ENCODE measurements at places on chromosomes 3 and 15.

- no peak for DNase-seq
Observed at GRCh38 chr15:69979783-69980182, 117.9 kb downstream of the TLE3 start.

GRCh38 chr3:160587105-160587504, 21.7 kb upstream of the KPNA4 start:
- no peak for DNase-seq

- no peak for DNase-seq
Observed at GRCh38 chr3:117958027-117958426, 1076.6 kb downstream of the IGSF11 start.

GRCh38 chr3:171688002-171688401, 122.3 kb downstream of the PLD1 start:
- no peak for DNase-seq

GRCh38 chr3:108406661-108407206, 103.7 kb downstream of the MYH15 start:
- DNase-seq, result peak; percentile 74

- no peak for DNase-seq
Observed at GRCh38 chr3:49445391-49445790, 16.3 kb upstream of the NICN1 start.

- peak; percentile 35 for DNase-seq
Observed at GRCh38 chr3:174986685-174987084, 127.6 kb downstream of the NAALADL2 start.

DNA sequence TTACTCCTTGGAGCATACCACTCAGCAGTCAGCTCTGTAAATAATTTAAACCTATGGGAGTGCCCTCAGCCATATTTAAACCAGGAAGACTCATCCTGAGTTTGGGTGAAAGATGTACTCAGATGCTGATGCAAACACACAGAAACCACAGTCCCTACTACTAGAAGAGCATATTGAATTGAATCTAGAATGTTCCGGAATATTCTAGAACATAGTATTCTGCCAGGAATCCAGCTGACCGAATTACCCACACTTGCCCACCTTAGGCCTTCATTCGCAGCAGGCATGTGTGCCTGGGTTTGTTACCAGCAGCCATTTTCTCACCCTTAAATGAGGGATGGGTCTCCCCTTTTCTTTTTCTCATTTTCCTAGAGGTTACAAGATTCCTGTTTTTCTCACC, 202.4 kb upstream of the ICE2 start:
- DNase-seq, result no peak

DNA sequence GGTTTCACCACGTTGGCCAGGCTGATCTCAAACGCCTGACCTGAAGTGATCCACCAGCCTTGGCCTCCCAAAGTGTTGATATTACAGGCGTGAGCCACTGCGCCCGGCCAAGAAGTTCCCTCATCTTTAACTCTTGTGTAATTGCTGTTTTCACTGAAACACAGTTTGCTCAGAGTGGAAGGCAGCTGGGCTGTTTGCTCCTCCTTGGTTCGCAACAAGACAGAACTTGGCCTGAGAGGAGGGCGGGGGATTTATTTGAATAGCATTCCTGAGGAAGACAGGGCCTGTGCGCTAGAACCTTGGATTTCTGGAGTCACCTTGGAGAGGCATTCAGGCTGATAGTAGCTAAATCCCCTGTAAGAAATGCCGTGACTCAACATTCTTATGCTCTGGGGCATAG, 226.7 kb upstream of the MCTP2 start:
- DNase-seq, result no peak

- no peak for DNase-seq
Observed at GRCh38 chr15:91857224-91857585, 3.7 kb downstream of the SLCO3A1 start.

- DNase-seq, result peak; percentile 71
Observed at GRCh38 chr3:190116551-190117067, 4.1 kb downstream of the P3H2 start.

DNA sequence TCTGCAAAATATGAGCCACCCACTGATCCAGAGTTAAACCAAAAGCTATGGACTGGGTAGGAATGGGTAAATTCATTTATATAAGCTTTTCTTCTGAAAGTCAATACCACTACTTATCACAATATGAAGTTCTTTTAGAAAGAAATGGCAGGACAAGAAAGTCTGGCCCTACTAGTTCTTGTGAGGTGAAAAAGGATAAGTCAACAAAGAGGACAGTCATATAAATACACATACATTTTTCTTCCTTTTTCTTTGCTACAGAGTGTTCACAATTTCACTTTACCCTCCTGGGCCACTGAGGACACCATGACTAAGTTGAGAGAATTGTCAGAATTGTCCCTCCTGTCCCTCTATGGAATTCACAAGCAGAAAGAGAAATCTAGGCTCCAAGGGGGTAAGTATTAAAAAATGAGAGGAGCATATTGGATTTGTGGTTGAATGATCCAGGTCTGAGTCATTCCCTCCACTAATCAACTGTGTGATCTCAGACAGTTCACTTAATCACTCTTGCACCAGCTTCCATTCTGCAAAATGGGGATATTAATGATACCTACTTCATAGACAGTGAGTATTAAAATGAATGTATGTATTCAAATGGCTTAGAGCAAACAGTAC, 27.6 kb downstream of the ACP3 start:
- peak; percentile 59 for DNase-seq

GRCh38 chr15:92637626-92638025, 17.9 kb downstream of the FAM174B start:
- DNase-seq, result no peak

- DNase-seq, result no peak
Observed at GRCh38 chr3:79263423-79263822, 504.4 kb downstream of the ROBO1 start.

- no peak for DNase-seq
Observed at GRCh38 chr3:79902151-79902550, 134.4 kb upstream of the ROBO1 start.

Measured in fibroblast of skin of back (primary cell).